ENCODE measurements at places on chromosomes 6 and 20.

DNA sequence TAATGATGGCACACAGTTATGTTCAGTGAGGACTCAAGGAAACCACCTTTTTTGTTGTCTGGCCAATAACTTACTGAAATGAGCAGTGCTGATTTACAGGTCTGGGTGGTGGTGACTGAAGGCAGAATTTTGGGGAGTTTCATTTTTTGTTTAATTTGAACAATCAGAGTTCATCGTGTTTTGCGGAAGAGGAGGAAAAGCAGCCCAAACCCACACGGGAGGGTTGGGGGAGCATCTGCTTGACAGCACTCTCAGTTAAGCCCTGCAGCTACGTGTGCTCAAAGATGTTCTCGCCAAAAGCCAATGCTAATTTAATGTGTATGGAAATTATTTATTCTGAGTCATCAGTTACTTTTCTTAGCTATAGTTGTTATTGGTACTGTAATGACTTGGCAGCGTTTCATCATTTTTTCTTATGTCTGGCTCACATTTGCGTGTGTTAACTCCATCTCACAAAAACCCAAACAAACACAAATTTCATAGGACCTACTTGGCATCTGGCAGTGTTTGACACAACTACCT, 89.2 kb downstream of the UST start:
- no peak for DNase-seq

DNA sequence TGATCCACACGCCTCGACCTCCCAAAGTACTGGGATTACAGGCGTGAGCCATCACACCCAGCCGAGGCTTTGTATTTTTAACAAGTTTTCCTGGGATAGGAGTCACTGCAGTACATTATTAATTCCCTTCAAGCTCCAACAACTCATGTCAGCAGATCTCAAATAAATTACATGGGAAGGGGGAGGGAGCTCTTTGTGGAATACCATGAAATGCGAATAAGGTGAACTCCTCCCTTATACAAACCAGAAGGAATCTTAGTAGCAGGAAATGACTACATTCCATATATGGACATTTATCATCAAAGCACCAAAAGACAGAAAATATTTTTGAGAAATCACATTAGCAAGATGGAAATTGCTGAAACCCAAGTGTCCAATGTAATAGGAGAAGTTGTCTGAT, 2.9 kb downstream of the GSS start:
- DNase-seq: no peak

- no peak for DNase-seq
These were observed 66.5 kb downstream of the KCNS1 start for GRCh38 chr20:45034436-45034835.

DNA sequence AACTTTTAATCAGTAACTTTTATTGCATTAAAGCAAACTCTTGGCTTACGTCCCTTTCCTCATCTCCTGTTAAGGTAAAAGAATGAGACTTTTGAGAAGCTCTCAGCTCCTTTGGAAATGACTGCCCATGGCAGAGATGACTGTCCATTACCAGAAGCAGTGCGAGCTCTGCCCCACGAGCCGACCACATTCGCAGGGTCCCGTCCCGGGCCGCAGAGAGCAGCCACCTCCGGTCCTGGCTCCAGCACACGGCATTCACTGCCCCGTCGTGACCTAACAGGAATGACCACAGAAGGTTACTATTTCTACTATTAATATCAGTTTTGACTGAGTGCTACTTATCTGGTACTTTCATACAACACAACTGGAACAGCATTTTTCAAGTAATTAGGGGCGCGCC, 63.4 kb downstream of the WDR27 start:
- DNase-seq: no peak

DNA sequence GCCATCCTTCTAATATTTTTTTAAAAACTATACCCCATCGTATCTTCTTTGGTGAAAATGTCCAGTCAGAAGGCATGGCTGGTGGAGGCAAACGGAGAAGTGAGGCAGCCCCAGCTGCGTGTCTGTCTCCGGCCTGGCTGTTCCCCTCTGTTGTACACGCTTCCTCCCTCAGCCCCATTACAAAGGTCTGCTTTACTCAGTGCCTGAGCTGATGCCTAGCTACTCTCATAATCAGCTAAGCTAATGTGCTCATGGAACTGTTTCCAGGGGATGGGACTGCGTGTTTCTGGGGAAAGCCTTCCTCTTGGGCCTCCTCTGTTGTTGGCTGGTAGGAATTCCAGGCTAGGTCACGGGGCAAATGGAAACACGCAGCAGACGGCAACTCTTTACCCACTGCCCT, 67.3 kb downstream of the PPP1R3G start:
- no peak for DNase-seq

DNA sequence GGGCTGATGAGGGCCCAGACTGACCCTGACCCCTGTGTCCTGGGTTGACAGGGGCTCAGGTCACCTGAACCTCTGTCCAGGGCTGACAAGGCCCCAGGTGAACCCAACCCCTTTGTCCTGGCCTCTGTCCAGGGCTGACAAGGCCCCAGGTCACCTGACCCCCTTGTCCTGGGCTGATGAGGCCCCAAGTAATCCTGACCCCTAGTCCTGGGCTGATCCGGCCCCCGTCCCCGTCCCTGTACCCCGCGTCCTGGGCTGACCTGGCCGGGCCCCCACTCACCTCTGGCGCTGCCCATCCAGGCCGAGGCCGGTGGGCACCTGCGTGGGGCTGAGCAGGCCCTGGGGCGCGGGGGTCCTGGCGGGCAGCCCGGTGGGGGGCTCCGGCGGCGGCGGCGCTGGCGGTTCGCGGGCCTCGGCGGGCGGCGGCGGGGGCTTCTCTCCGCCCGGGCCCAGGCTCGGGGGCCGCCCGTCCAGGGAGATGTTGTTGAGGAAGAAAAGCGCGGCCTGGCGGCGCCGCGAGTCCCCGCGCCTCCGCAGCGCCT, 379 bp downstream of the CABLES2 start:
- no peak for DNase-seq

- DNase-seq: no peak
These were observed 162.2 kb downstream of the KCNQ5 start for GRCh38 chr6:72784071-72784470.

All from KBM-7 (cell line).